Camera-type eye (tissue), 1 donor: ENCODE measurements at places on chromosomes 7 and 10. TPM values are rescaled to one million over a fixed set of nuclear protein-coding genes. Genes with fewer than 3 reads are reported as not detected.

Gene DGKB
- 22.7 TPM for total RNA-seq

Gene SLC18A3
- 1.3 TPM for total RNA-seq

Gene WDR86
- total RNA-seq, result 19.7 TPM

Gene GNAT3
- total RNA-seq, result not detected

Gene CDH23
- 75.4 TPM for total RNA-seq

Gene CALHM3
- total RNA-seq, result not detected

Gene CLCN1
- 0.22 TPM for total RNA-seq
